Activated CD4-positive, CD25-positive, alpha-beta regulatory T cell (primary cell): ENCODE measurements at places on chromosomes 2 and 18.

GRCh38 chr2:203706403-203706802 lies at the start of gene CD28:
TSS of gene CD28 (plus strand) at chr2:203706639. CDS start at chr2:203706697, 58 bp downstream.
- DNase-seq, result peak; percentile 72

GRCh38 chr2:217952409-217952808 lies 50.4 kb downstream of the TNS1 start:
- DNase-seq, result no peak

- no peak for DNase-seq
These were observed 6.7 kb downstream of the VSNL1 start for GRCh38 chr2:17547237-17547636.

- DNase-seq, result no peak
These were observed 43.6 kb downstream of the VPS54 start for GRCh38 chr2:63975437-63976124.

DNA sequence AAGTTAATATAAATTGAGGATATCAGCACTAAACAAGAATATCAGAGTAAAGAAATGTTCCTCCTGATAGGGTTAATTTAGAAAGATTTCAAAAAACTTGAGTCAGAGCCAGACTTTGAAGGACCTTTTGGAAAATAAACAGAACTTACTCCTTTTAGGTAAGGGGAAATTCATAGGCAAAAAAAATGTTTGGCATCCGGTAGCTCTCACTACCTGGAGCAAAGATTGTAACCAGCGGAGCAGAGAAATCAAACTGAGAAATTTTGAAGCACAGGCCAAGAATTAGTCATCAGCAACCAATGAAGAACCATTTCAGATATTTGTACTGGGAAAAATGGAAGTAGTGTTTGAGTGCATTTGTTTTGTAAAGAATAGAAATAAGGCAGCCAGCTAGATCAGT lies 113.0 kb downstream of the ICA1L start:
- DNase-seq, result no peak

DNA sequence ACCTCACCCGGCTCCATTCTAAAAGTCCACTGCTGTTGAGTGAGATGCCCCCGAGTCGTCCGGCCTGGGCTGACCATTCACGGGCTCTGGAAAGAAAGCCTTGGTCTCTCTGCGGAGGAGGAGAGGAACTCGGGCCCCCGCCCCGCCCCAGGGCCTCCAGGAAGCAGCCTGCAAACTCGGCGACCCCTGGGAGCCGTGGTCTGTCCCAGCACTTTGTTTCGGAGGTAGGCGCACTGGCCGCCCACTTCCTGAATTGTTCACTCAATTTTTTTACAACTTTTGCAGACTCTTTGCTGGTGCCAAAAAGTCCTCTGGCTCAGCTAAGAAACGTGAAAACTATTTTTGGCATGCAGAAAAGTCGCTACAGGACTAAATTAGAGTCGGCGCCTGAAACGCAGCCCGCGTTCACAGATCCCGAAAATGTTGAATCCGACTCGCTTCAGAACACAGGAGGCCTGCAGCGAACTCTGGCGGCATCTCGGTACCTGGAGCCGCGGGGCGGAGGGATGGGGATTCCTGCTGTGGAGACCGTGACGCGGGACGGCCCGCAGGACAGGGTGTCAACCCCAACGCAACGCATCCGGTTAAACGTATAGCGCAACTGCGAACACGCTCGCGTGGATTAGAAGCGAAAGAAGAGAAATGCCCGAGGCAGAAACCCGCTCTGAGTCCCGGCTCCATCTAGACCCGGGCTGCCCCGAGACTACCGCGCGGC lies 1.5 kb downstream of the PXDN start:
- no peak for DNase-seq

DNA sequence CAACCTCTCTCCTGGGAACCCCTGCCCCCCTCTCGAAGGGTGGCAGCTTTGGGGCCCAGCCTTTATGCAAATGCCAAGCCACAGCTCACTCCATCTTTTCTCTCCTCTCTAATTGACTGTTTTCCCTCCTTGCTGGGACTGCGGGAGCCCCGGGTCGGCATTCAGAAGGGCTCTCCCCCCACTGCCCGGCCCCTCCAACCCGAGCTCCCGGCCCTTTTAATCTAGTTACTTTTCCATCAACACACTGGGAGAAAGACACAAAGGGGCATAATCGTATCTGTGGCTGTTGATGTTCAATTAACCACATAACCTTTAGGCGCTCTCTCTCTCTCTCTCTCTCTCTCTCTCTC lies 95.4 kb downstream of the INHBB start:
- DNase-seq, result no peak

DNA sequence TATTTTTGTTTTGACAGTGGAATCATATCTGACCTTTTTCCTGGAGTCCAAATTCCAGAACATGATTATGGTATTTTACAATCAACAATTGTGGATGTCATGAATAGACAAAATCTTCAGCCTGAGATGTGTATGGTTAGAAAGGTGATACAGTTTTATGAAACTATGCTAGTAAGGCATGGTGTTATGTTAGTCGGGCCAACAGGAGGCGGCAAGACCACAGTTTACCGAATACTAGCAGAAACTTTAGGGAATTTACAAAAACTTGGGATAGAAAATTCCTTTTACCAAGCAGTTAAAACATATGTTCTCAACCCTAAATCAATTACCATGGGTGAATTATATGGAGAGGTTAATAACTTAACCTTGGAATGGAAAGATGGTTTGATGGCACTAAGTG lies 137.0 kb downstream of the DNAH6 start:
- no peak for DNase-seq

- no peak for DNase-seq
These were observed 202.1 kb downstream of the BCL11A start for GRCh38 chr2:60351321-60351720.

DNA sequence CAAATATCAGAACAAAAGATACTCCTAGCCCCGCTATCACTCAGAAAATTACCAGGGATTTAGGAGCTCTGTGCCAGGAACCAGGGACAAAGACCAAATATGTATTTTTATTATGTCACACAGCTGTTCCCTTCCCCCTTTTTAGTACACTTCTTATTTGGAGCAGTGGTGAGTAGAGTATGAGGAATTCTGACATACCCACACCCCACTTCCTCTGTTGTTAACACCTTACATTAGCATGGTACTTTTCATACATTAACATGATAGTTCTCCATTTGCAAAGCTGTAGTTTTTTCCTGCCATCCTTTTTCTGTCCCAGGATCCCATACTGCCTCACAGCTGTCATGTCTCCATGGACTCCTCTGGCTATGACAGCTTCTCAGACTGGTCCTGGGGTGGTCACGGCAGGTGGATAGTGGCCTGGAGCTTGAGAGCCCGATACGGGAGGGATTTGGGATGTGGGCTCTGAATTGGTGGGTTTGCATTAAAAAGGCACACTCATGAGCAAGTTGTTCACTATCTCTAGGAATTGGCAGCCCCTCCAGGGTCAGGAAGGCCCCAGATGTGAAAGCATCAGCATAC lies 100.2 kb downstream of the SH3RF3 start:
- DNase-seq, result no peak

DNA sequence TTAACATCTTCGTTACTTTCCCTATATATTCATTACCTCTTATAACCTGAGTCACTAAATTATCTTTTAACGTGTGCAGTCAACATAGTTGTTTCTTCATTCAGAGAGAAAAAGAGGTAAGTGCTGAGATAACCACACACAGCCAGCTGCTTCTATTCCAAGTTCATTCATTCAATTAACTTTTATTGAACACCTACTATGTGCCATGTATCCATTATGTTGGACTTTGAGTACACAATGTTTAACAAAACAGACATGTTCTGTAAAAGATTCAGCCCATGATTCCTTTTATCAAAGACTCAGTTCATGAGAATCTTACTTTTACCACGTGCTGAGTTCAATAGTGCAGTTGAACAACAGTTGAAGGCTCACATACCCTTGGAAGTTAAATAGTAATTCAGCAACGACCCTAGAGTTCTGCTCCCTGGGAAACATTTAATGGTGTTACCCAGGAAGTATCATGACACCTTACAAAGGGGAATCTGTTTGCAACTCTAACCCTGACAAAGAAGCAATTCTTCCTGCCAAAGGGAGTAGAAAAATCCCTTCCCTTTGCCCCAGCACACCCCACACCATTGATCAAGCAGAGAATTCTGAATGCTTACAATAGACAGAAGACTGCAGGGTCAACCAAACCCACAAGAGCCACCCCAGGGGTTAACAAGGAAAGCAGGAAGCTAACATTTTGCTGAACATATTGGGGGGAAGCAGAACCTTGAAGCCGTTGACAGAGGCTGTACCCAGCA lies 595.8 kb downstream of the STK39 start:
- no peak for DNase-seq

DNA sequence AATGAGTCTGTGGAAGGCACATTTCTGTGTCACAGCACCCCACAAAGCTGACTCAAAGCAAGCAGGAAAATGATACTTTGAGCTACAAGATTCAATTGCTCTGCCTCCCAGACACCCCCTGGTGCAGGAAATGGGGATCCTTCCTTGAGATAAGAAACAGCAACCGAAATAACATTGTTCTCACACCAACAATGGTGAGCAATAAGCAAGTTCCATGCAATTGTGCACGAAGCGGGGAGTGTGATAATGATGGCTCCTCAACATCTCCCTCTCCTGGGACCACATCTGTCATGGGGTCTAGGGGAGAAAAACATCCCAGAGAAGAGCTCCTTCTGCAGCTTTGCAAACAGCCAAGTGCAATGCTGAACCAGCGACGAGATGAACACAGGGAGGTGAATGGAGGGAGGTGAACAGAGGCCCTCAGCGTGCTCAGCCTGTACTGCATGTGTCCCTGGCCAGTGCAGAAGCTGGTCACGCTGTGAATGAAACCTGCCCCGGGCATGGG lies 67.7 kb downstream of the PDCL3 start:
- no peak for DNase-seq
